ENCODE measurements at places on chromosomes 3 and 15. TPM values are rescaled to one million over a fixed set of nuclear protein-coding genes. Genes with fewer than 3 reads are reported as not detected.

C3orf70 gene
- 0.05 TPM for total RNA-seq

DNA sequence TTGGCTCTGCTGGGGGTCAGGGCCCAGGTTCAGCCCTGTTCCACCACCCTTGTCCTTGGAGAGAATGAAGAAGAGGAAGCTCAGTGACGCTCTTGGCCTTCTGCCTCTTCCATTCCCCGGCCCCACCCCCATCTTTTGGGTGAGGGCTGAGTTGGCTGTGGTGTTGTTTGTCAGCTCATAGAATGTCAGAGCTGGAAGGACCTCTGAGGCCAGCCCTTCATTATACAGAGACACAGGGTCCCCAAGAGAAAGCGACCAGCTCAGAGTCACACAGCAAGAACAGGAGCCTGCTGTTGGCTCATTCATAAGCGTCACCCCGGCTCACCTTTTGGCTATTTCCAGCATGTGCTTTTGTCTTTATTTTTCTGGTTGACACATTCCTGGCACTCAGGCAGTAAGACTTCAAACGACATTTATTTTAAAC, 68.2 kb downstream of the AAGAB start:
- no peak for DNase-seq

- DNase-seq: peak; percentile 31
Measured at GRCh38 chr3:80190051-80190450, 422.3 kb upstream of the ROBO1 start.

DNA sequence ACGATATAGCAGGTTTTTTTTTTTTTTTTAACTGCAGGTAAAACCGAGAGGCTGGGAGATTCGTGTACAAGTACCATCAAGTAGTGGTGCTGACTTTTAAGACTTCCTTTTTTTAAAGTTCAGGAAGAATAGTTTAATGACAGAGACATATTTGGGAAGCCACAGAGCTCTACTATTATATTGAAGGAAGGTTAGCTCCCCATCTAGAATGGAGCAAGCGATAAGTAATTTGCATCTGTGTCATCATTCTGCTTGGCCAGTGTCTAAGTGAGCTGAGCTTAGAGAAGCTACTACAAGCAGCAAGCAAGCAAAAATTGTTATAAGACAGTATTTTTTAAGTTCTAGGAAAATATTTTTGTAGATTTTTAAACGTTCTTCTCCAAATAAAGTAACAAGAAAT, 203.2 kb downstream of the ATP8B4 start:
- DNase-seq: no peak

- peak; percentile 62 for DNase-seq
Measured at GRCh38 chr3:150022381-150023238, 51.9 kb upstream of the PFN2 start.

LTF gene
- 2.2 TPM for total RNA-seq

GRCh38 chr15:47506329-47507100, 210.8 kb upstream of the SEMA6D start:
- no peak for DNase-seq

GRCh38 chr3:65262548-65262947, 574.7 kb upstream of the ADAMTS9 start:
- peak; percentile 76 for DNase-seq

- DNase-seq: no peak
Measured at GRCh38 chr3:126133606-126134005, 46.8 kb downstream of the ALDH1L1 start.

GRCh38 chr3:193704431-193704830, 111.4 kb downstream of the OPA1 start:
- no peak for DNase-seq

DNA sequence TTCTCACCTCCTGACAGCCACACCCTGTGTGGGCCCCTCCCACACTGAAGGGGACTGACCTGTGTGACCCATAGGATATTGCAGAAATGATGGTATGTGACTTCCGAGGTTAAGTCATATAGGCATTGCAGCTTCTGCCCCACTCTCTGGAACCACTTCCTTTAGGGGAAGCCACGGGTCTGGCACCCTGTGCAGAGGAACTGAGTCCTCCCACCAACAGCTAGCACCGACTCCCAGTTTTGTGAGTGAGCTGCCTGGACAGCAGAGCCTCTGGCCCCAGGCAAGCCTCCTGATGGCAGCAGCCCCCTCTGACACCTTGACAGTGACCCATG, 24.6 kb upstream of the SLC6A6 start:
- no peak for DNase-seq

GRCh38 chr3:151925419-151925818, 52.0 kb downstream of the SUCNR1 start:
- DNase-seq: peak; percentile 36
